ENCODE measurements at places on chromosomes 16 and 17.

GRCh38 chr16:65895906-65896305 is 470.6 kb upstream of the CDH5 start:
- DNase-seq = no peak

- DNase-seq = no peak
Observed at GRCh38 chr16:77745972-77746371, 23.7 kb downstream of the NUDT7 start.

DNA sequence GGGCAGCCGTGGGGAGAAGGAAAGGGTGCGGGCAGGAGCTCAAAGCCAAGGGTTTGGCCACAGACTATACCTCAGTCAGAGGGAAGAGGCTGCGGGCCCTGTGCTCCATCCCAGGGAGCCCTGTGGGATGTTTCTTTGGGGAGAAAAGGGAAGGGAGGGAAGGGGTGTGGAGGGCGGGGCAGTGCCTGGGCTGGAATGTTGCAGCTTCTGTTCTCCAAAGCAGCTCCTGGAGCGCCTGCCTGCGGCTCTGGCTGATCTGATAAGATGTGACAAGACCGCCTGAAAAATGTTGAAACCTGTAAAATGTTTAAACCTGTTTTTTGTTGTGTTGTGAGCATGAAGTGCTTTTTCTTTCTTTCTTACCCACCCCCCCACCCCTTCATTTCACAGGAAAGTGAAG is 32.8 kb downstream of the WNT3 start:
- no peak for DNase-seq

- no peak for DNase-seq
Observed at GRCh38 chr16:82187829-82188228, 17.8 kb upstream of the MPHOSPH6 start.

DNA sequence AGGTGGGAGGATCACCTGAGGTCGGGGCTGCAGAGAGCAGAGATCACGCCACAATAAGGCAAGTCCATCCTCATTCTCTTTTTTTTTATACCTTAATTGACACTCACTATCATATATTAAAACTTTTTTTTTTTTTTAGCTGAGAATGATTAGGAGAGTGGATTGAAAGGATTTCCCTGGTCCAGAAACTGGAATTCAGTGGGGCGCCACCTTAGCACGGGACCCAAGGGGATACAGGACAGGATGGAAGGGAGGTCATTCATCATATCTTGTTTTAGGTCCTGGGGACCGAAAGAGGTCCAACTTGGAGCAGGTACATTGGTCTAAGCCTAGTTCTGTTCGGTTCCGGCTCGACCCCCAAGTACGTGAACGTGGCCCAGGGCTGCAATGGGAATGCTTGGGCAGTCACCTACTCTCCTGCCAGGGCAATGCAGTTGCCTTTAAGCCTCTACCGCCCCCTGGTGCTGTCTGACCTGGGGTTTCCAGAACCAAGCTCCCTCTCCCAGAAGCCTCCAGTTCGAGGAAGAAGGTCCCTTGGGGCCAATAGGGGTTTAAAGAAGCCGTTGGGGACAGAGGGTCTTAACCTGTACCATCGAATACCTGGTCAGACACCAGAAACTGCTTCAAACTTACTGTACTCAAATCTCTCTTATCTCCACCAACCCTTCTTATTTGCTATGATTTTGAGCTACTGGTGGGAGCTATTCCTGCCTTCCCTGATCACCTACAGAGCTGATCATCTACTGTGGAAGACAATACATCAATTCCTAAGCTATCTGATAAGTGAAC is 19.9 kb upstream of the GPATCH8 start:
- no peak for DNase-seq

DNA sequence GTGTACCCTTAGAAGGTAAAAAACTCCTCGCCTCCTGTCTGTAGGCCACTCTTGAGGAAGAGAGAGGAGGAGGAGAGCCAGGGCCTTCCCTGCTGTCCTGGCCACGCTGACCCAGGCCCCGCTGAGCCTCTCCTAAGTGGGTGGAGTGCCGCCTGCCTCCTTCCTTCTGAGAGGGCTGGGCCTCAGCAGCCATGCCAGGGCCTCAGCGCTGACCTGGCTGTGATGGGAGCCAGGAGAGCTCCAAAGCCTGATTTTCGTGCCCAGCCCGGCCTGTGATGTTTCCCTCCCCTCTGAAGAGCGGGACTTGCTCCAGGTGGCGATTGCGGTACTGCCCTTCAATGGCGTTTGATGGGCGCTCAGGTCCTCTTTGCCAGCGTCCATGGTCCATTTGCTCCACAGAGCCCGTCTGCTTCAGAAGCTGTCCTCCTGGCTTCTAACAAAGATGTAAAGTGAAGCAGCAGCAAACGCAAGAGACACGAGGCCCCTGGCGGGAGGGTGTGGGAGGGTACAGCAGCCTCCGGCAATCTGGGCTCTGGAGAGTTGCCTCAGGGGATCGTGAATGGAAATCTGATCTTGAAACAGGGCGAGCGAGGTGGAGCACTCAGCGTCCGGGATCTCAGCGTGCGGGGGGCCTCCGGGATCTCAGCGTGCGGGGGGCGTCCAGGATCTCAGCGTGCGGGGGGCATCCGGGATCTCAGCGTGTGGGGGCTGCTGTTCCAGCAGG is 93.5 kb downstream of the NPIPB11 start:
- no peak for DNase-seq

DNA sequence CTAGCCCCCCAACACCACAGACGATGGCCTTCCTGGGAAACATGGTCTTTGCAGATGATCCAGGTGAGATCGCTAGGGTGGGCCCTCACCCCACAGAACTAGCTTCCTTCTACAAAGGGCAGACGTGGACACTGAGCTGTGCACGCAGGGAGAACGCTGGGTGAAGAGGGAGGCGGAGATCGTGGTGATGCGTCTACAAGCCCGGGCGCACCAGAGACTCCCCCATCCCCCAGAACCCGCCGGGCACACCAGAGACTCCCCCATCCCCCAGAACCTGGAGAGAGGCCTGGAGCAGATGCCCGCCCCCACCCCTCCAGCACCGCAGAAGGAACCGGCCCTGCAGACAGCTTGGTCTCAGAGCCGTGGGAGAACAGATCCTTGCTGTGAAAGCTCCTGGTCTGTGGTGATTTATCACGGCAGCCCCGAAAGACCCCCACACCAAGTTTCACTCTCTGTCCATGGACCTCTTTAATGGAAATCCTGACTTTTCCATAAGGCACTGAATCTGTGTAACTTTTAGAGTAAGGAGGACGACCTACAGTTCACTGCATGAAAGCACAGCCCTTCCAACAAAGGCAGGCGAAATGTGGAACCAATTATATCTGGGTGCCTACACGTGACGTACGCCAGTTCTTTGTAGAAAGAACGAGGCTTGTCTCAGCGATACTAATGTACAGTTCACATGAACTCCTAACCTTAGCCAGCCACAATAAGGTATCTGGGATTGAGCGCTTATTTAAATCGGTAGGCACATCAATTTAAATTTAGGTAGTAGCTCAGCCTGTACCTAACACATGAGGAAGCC is 88.5 kb downstream of the ANKRD11 start:
- no peak for DNase-seq

- DNase-seq = no peak
Observed at GRCh38 chr16:529012-529575, 1.6 kb downstream of the CAPN15 start.

- DNase-seq = no peak
Observed at GRCh38 chr17:69884846-69885245, 190.2 kb upstream of the KCNJ16 start.

DNA sequence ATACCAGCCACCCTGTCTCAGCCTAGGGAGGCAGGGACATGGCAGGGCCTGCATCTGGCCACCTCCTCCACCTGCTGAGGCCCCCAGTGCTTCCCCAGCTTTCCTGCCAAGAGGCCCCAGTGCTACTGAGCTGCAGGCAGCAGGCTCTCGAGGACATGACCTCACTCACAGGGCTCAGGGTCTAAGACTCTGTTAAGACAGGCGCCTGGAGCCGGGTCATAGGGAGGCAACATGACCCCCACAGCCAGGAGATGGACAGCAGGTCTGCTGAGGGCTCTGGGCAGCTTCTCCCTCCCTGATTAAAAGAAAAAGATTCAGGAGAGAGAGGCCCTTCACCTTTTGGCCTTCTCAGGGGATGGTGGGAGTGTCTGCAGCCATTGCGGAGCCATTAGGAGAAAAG is 23.2 kb upstream of the FASN start:
- no peak for DNase-seq

- no peak for DNase-seq
Observed at GRCh38 chr16:21277045-21277926, 804 bp downstream of the CRYM start.

DNA sequence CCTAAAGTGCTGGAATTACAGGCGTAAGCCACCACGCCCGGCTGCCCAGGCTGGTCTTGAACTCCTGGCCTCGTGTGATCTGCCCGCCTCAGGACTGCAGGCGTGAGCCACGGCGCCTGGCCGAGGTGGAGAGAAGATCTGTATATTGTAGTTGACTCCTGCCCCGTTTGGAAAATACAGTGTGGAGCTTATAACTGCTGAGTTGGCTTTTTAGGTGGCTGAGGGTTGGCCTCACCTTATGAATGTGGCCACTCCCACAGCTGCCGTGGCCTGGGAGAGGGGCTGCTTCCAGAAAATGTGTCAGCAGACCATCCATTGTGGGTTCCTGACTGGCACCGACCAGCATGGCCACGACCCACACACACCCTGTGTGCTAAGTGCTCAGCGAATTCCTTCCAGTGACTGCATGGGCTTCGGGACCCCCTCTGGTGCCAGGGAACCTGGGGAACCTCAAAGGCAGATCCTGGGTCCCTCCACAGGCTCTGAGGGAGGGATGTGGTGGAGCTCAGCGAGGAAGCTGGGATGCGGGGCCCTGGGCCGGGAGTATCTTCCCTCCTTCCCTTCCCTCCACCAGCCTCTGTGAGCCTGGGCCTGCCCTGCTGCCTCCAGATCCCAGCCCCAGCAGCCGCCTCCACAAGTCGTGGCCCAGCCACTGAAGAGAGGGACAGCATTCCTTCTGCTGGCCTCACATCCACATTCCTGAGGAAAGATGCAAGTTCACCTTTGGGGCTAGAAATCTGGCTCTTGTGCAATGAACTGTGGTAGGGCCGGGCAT is 10.9 kb upstream of the RAB11FIP3 start:
- DNase-seq = no peak

- DNase-seq = no peak
Observed at GRCh38 chr17:80833952-80834892, 157.4 kb upstream of the CHMP6 start.

GRCh38 chr17:73510981-73511718 is 133.1 kb downstream of the SDK2 start:
- DNase-seq = no peak

- DNase-seq = peak; percentile 95
Observed at GRCh38 chr17:80832888-80833583, 158.6 kb upstream of the CHMP6 start.

DNA sequence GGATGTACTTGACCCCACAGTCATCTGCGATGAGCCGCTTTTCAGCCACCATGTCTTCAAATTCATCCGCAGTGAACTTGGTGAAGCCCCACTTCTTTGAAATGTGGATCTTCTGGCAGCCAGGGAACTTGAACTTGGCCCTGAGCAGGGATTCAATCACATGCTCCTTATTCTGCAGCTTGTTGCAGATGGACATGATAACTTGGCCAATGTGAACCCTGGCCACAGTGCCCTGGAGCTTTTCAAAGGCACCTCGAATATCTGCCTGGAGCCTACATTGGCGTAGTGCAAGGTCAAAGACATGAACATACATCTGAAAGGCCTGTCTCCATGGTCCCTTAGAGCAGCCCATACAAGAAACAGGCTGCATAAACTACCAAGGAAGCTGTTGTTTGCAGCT is 1.8 kb upstream of the TENT4B start:
- no peak for DNase-seq

GRCh38 chr17:73139296-73139695 is 25.5 kb upstream of the SSTR2 start:
- DNase-seq = no peak

- no peak for DNase-seq
Observed at GRCh38 chr17:82380860-82381702, 9.5 kb downstream of the UTS2R start.

DNA sequence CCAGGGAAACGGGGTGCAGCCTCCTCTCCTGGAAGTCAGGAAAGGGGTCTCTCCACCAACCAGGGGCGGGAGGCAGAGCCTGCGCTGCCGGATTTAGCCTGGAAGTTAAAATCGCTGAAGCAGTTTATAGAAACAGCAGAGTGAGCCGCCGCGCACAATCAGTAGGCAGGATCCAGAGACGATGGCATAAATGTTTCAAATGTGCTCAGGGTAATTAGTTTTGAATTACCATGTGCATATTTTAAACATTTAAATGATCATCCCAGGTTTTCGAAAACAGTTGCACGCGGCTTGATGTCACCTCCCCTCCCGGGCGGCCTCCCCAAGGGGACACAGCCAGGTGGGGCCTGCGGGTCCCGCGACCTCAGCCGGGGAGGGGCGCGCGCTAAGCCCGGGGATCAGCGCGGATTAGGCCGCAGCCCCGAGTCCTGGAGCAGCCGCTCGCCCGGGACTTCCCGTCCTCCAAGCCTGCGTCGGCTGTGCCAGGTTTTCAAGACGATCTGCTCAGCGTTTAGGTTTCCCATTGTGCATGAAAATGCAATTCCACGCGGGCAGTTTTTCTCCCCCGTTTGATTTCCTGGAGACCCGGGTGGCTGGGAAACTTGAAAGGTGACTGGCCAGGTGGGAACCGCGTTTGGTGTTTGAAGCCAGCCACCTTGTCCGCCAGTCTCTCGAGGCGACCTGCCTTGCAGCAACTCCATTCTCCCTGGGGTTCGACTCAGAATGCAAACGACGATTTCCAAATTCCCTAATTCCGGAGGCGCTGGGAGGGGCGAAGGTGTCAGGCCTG is 78.3 kb downstream of the RPA1 start:
- no peak for DNase-seq

GRCh38 chr16:89904606-89905510 is 13.8 kb upstream of the MC1R start:
- no peak for DNase-seq

DNA sequence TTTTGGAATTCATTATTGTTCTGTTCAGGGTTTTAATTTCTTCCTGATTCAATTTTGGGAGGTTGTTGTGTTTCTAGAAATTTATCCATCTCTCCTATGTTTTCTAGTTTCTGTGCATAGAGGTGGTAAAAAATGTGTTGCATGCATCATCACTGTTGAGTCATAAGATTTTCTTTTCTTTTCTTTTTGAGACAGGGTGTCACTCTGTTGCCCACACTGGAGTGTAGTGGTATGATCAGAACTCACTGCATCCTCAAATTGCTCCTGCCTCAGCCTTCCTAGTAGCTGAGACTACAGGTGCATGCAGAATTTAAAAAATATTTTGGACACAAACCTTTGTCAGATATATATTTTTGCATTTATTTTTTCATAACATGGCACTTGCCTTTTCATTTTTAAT is 184.8 kb downstream of the BCAS3 start:
- DNase-seq = no peak

GRCh38 chr17:33989361-33990148 is 265.5 kb upstream of the CCL2 start:
- no peak for DNase-seq

- DNase-seq = no peak
Observed at GRCh38 chr17:2338315-2338657, 985 bp downstream of the SGSM2 start.

DNA sequence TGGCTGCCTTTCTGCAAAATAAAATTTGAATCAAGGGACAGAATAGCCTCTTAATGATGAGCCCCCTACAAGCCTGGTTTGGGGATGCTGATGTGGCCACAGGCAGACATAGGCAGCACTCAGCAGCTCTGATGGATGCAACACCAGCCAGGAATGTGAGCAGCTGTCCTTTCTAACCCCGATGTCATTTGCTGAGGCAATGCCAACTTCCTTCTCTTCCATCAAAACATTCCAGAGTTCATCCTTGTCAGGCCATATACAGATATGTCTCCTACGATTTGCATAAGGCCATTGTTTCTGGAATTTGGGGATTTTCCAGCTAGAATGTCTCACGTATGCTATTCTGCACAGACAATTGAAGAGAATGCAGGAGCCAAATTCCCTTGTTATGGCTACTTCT is 52.1 kb upstream of the MYOCD start:
- DNase-seq = no peak

All from frontal cortex (tissue), 4 donors.